Astrocyte (in vitro differentiated cells and primary cell): ENCODE measurements at places on chromosomes 7 and 10.
A peak's percentile ranks its signal among the peaks of the same experiment; 100 is the strongest.

GRCh38 chr7:23474094-23474828, 4.0 kb upstream of the IGF2BP3 start:
- DNase-seq, result peak; percentile 87

- peak; percentile 78 for DNase-seq
Observed at GRCh38 chr7:90663176-90663575, 67.1 kb downstream of the CDK14 start.

GRCh38 chr10:28135258-28135657, 136.4 kb upstream of the ODAD2 start:
- no peak for DNase-seq

GRCh38 chr7:23467806-23468525, 2.3 kb downstream of the IGF2BP3 start:
- DNase-seq, result peak; percentile 65

- no peak for DNase-seq
Observed at GRCh38 chr7:132840199-132840598, 241.7 kb downstream of the CHCHD3 start.

DNA sequence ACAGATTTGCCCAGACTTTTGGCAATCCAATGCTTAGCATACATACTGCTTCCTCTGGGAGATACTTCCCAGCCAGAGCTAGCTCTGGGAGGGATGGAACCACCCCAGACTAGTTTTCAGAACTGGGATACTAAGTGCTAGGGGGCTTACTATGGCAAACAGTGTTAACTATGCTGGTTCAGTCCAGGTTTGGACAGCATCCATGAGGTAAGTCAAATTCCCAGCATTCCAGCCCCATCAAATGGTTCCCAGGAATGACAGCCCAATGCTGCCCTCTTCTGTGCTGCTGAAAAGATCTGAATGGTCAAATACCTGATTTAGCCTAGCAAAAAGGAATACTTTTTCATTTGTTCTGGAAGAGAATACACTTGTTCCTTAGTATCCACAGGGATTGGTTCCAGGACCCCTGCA, 141.7 kb upstream of the CCDC6 start:
- peak; percentile 42 for DNase-seq

- DNase-seq, result no peak
Observed at GRCh38 chr7:22676385-22676784, 50.6 kb upstream of the IL6 start.

DNA sequence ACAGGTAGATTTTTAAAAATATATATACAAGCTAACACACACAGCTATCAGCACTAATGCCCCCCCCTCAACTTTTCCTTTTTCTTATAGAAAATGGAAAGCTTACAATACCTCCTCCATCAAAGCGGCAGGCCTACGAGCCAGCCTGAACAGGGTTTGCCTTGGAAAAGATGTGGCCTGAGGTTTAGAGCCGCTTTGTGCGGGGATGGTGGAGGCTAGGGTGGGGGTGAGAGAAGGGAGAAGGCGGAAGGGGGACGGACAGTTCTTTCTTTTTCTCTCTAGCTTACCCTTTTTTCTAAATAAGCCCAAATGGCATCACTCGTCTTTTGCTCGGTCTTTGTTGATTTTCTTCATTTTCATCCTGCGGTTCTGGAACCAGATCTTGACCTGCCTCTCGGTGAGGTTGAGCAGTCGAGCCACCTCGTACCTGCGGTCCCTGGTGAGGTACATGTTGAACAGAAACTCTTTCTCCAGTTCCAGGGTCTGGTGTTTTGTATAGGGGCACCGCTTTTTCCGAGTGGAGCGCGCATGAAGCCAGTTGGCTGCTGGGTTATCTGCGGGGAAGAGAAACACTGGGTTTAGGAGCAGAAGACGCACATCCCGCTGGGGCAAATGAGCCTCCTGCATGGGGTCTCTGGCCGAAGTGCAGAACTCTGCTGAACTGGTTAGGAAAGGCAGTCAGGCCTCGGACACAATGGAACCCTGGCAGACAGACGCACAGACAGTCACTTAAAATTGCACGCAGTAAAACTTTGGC, 1.9 kb downstream of the HOXA9 start:
- no peak for DNase-seq

- no peak for DNase-seq
Observed at GRCh38 chr10:69333205-69333604, 54.9 kb downstream of the HK1 start.

GRCh38 chr7:157693521-157694375, 356.9 kb downstream of the DNAJB6 start:
- no peak for DNase-seq
